ENCODE measurements at places on chromosomes 5 and 9.
A peak's percentile ranks its signal among the peaks of the same experiment; 100 is the strongest.

DNA sequence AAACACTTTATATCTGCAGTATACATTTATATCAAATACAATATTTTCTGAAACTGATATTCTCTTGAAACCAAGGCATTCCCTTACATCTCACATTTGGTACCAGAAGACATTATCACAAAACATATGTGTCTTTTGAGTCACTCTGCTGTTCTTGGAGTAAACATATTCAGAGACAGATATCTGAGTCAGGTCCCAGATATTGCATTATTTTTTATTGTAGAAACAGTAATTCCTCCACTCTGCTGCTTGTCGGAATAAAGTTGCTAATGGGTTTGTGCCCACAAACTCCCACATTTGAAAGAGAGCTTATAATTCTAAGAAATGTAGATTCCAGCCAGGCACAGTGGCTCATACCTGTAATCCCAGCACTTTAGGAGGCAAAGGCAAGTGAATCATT is 261.1 kb upstream of the DAPK1 start:
- no peaks in the 10 kb centered on the region for H3K4me1 ChIP-seq
- H3K27ac ChIP-seq: no peak overlapping the region
- no peak overlapping the region for H3K4me3 ChIP-seq
- H3K36me3 ChIP-seq: no peaks in the 10 kb centered on the region

DNA sequence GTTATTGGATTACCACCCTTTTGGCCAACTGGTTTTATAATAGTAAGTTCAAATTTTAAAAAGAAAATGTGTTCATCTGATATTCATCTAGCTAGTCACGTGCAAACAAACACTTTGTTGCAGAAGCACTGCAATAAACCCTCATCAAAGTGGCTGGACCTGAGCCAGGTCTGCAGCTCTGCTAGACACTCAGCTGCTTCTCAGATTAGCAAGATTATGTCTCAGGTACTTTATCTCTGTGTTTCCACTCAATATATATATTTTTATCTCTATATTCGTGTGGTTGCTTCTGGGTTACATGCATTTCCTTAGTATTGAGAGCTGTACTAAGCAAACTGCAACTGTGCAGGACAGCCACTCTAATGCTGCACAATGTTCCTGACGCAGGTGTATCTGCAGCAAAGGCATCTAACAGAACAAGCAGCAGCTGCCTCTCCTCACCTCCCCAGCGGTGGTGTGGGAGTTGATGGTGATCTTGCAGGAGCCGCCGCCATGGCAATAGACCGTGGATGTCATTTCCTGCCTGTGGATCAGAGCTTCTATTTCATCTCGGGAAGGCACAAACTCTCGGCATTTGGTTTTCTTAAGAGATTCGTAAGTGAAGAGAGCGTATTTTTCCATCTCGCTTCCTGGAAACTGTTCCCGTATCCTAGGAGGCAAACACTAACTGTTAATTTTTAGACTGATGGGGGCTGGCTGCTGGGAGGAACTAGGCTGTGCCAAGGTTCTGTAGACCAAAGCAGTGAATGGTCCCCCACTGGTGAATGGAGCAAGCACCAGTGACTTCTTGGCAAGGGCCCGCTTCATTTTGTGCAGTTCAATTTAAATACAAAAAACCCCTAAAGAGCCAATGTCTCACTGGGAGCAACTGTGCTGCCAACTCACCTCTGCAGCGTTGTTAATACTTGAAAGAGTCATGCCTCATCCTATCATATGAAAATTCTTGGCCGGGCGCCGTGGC is 56.7 kb upstream of the RETREG1 start:
- H3K4me1 ChIP-seq: peaks cover 11% of the 10 kb centered on the region
- no peaks in the 10 kb centered on the region for H3K36me3 ChIP-seq
- H3K4me3 ChIP-seq: peak overlapping the region; percentile 53
- H3K27ac ChIP-seq: no peak overlapping the region
- peak; percentile 63 for DNase-seq
- H3K27me3 ChIP-seq: no peaks in the 10 kb centered on the region

- no peak overlapping the region for H3K4me3 ChIP-seq
- no peak for DNase-seq
- H3K4me1 ChIP-seq: peaks cover 7% of the 10 kb centered on the region
- H3K36me3 ChIP-seq: no peaks in the 10 kb centered on the region
- H3K27me3 ChIP-seq: peaks cover 33% of the 10 kb centered on the region
- H3K27ac ChIP-seq: no peak overlapping the region
Measured at GRCh38 chr5:170745481-170746071, 37.9 kb upstream of the GABRP start.

- H3K27ac ChIP-seq: no peak overlapping the region
- no peak for DNase-seq
- no peaks in the 10 kb centered on the region for H3K27me3 ChIP-seq
- no peaks in the 10 kb centered on the region for H3K36me3 ChIP-seq
- H3K4me3 ChIP-seq: no peak overlapping the region
Measured at GRCh38 chr9:77956555-77956954, 75.1 kb downstream of the GNAQ start.

DNA sequence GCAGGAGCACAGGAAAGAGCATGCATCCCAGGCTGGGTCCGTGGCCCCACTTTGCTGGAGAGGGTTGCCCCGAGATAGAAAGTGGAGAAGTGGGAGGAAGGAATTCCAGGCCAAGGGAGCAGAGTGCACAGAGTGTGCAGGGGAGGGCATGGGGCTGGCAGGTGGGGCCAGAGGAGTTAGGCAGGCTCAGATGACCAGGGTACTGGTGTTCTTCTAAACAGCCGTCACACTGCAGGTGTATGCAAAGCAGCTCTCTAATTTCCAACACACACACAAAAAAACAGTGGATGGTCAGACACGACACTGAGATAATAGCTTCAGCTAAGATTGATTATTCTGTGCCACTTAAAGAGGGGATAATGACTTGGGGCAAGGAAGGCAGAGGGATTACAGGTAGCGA is 212.2 kb downstream of the MTRR start:
- no peak overlapping the region for H3K27ac ChIP-seq
- H3K4me3 ChIP-seq: no peak overlapping the region
- H3K36me3 ChIP-seq: no peaks in the 10 kb centered on the region
- H3K27me3 ChIP-seq: no peaks in the 10 kb centered on the region
- no peaks in the 10 kb centered on the region for H3K4me1 ChIP-seq
- no peak for DNase-seq

DNA sequence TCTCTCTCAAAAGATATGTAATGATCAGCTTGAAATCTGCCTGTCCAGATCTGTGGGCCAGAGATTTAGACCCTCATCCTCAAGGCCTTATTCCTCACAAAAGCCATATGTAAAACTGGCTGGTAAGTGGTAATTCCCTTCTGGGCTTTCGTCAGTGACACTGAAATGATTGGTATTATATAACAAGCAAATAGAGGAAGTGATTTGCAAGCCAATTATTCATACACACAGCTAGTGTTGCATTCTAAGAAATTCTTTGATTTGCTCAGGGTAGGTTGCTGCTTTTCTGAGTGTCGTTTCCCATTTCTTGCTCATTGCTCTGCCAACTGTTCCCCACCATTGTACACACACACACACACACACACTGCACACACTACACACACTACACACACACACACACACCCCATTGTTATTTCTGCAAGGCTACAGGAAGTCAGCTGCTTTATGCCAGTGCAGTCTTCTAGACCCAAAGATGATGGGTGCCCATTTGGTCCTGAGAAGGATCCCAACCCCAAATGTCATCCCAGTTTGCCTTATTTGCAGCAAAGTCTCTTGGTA is 76.8 kb downstream of the PRLR start:
- DNase-seq: no peak
- H3K4me3 ChIP-seq: no peak overlapping the region
- H3K27ac ChIP-seq: no peak overlapping the region
- H3K4me1 ChIP-seq: no peaks in the 10 kb centered on the region
- H3K27me3 ChIP-seq: peaks cover 3% of the 10 kb centered on the region

GRCh38 chr5:113203916-113204315 is 227.3 kb downstream of the DCP2 start:
- H3K27me3 ChIP-seq: no peaks in the 10 kb centered on the region
- no peak for DNase-seq
- H3K36me3 ChIP-seq: no peaks in the 10 kb centered on the region
- no peaks in the 10 kb centered on the region for H3K4me1 ChIP-seq
- H3K27ac ChIP-seq: no peak overlapping the region
